Activated T-helper 1 cell treated with Interleukin-2 at 50 U/mL for 16 hours (primary cell): ENCODE measurements at places on chromosomes 2 and 18.

- DNase-seq, result no peak
Observed at GRCh38 chr18:54932472-54932871, 26.8 kb downstream of the CCDC68 start.

DNA sequence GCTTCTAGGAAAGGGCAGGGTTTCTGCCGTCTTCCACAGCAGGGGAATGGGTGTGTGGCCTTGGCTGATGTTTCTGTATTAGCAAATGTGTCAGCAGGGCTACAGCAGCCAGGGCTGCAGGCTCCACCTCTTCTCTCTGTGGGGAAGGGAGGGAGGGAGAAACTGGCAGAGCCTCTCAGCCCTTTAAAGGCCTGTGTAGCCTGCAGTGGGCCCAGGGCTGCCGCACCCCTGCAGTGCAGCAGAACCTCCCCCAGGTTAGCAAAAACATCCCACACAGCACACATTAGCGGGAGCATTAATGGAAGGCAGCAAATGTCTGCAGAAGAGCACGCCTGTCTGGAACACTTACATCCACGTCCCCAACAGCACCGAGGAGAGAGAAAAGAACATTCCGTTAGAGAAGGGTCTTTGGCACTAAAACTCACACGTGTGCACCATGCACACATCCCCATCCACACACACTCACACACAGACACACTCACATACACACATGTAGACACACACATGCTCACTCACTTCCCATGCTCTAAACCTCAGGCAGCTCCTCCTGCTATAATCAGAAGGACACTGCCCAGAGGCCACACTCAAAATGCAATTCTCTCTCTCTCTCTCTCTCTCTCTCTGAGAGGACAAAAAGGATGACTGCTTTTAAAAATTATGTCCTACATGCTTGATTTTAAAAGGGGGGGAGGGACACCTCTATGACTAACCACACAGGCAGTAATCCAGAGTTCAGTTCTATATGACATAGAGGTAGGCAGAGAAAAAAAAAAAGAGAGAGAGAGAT, 24.1 kb downstream of the MRPL35 start:
- DNase-seq, result no peak

GRCh38 chr2:71612581-71613402, 159.4 kb downstream of the DYSF start:
- DNase-seq, result no peak

GRCh38 chr2:133579274-133579673, 11.0 kb upstream of the NCKAP5 start:
- no peak for DNase-seq

- DNase-seq, result no peak
Observed at GRCh38 chr2:190535121-190535439, 558 bp upstream of the NEMP2 start.

- DNase-seq, result no peak
Observed at GRCh38 chr2:225006730-225007129, 35.5 kb downstream of the DOCK10 start.

DNA sequence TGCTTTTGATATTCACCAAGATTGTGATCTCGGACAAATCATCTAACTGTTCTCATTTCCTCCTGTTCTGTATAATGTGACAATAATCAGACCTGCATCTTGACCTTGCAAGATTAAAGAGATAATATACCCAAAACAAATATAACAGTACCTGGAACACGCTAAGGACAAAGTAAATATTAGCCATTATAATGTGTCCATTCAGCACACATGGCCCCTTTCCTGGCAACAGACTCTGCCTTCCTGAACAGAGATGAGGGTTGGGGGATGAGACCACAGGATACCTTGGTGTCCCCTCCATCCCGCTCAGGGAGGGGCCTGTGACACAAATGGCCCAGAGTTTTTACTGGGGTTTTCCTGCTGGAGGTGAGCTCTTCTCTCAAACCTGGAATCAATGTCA, 143.4 kb upstream of the SERPINE2 start:
- DNase-seq, result no peak

GRCh38 chr2:178530131-178530530, 49.9 kb downstream of the PLEKHA3 start:
- DNase-seq, result no peak

- DNase-seq, result no peak
Observed at GRCh38 chr18:21943456-21943855, 202.9 kb downstream of the MIB1 start.

GRCh38 chr2:120511947-120512710, 166.2 kb downstream of the INHBB start:
- DNase-seq, result no peak

GRCh38 chr2:238688193-238689153, 159.4 kb upstream of the TWIST2 start:
- DNase-seq, result no peak

- DNase-seq, result no peak
Observed at GRCh38 chr2:174522553-174522952, 35.7 kb upstream of the GPR155 start.

- DNase-seq, result no peak
Observed at GRCh38 chr2:10957391-10957790, 45.7 kb downstream of the KCNF1 start.

- no peak for DNase-seq
Observed at GRCh38 chr2:202669841-202670240, 35.1 kb downstream of the FAM117B start.

DNA sequence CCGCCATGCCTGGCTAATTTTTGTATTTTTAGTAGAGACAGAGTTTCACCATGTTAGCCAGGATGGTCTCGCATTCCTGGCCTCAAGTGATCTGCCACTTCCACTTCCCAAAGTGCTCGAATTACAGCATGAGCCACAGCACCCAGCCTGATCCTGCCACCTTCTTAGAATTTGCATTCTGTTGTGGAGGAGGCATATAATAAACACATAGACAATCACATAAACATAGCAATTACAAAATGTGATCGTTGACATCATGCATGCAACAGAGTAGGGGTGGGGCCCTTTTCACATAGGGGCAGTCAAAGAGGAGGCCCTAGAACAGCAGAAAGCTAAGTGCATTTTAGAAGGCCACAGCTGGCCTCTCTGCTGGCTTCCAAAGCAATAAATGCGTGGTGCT, 39.9 kb upstream of the TSPYL6 start:
- DNase-seq, result no peak

- no peak for DNase-seq
Observed at GRCh38 chr2:84701880-84702279, 179.0 kb downstream of the TRABD2A start.

DNA sequence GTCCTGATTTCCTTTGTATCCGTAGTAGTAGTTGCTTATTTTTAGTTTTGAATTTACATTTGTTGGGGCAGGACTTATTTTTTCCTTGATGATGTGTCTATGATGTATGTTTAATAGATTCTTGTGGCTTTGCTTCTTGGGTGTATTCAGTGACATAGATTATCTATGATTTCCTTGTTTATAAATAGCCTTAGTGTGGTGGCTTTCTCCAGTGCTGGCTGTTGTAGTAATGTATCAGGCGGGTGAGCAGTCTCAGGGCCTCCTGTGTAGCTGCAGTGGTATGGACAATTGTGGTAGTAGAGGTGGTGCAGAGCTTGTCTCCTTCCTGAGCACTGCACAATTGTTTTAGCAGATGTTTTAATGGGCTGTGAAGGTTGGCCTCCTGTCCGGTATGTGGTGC, 60.5 kb downstream of the SMCHD1 start:
- no peak for DNase-seq

- DNase-seq, result no peak
Observed at GRCh38 chr18:65946777-65947176, 196.0 kb downstream of the CDH7 start.

GRCh38 chr2:218312267-218312756, 20.0 kb upstream of the TMBIM1 start:
- no peak for DNase-seq

DNA sequence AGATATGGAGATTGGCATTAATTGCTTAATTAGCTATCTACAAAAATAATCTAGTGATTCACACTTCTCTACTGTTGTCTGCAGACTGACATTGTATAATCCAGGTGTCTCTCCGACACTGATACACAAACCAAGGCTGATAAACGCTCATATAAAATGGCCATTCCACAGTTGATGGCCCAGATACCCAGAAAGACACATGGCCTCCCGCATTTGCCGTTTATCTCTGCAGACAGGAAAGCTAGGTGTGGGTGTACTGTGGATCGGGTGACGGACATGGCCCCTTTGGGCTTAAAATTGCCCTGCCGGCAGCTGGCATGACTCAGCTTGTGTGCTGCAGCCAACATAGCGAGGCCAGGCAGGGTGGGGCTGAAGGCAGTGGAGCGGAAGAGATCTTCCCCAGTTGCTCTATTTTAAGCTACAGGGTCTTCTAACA, 18.5 kb downstream of the PMAIP1 start:
- no peak for DNase-seq

GRCh38 chr18:25349926-25350487, 2.0 kb downstream of the ZNF521 start:
- no peak for DNase-seq

- DNase-seq, result no peak
Observed at GRCh38 chr2:214631406-214631805, 178.1 kb downstream of the BARD1 start.

DNA sequence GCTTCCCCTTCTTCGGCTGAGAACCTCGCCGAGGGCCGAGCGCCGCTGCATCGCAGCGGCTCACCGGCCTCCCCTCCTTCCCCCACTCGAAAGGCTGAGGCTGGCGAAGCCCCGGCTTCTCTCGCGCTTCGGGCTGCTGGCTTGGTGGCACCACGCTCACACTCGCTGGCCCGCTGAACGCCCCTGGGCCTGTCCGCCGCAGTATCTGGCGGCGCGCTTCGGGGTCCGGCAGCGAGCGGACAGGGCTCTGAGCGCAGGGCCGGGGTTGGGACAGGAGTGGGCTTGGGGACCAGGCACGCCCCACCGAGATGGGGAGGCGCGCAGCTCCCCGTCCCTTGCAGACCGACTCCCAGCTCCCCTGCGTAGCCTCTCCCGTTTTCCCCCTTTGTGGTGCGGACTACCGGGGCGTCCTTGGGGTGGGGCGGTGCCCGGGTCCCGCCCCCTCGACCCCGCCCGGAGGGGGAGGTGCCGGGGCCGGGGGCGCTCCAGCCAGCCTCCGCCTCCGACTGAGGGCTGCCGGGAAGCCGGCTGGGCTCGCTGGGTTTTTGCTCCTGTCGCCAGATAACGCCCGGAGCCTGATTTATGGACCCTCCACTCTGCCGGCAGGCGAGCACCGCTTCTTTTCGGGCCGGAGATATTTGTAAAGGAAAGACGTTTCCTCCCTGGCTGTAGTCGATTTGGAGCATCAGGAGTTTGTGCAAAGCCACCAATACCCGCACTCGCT, 3.8 kb downstream of the GBX2 start:
- no peak for DNase-seq

DNA sequence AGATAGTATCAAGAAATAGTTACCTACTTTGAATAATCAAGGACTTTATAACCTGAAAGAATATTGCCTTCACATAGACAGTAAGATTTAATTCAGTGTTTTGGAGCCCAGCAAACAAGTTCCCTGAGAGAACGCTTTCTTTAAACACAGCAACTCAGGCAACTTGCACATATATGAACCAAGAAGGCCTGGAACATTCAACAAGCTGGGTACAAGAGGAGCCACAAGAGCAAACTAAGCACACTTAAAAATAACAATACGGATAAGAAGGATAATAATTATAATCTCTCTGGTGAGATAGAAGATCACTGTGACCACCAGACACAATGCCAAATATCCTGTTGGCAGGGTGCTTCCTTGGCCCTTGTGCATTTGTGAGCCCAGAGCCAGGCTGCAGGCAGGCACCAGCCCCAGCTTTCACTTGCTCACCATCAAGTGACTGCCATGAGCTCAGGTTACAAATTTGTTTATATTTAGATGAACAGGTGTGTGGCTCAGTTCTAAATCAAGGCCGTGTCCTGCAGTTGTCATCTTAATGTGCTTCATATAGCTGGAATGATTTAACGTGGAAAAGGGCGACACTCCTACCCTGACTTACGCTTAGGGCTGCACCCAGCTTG, 446.6 kb downstream of the IRS1 start:
- DNase-seq, result no peak

DNA sequence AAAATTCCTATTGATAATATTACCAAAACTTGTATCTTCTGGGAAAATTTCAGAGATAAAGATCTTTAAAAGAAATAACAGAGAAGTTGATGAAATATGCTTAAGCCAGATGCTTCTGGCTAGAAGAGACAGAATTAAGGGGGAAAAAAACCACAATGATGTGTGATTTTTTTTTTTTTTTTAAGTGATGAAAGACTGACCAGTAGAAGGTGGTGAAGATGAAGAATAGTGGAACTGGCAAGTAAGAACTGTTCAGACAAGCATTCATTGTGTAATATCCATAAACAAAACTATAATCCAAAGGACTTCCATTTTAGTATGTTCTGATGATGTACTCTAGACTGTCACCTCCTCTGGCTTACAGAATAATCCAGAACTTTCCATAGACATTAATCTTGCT, 89.8 kb downstream of the INO80D start:
- no peak for DNase-seq

- DNase-seq, result no peak
Observed at GRCh38 chr2:163984986-163985385, 249.2 kb upstream of the FIGN start.

- no peak for DNase-seq
Observed at GRCh38 chr2:44131177-44131576, 37.5 kb upstream of the PPM1B start.

DNA sequence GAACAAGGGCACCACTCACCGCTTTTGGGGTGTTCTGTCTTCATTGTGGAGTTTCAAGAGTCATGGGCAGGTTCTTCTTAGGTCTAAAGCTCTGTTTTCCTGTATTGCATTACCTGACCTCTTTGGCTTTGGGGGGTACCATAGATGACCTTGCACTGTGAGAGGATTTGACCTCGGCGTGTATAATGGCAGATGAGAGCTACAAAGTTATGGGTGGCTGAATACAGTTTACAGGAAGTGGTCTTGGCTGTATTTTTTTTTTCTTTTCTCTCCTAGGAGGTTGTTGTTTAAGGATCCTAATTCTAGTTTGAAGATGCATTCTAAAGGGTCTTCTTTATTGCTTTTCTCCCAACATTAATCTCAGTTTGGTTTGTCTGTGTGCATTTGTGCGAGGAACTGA, 11.5 kb downstream of the GAL3ST2 start:
- no peak for DNase-seq

DNA sequence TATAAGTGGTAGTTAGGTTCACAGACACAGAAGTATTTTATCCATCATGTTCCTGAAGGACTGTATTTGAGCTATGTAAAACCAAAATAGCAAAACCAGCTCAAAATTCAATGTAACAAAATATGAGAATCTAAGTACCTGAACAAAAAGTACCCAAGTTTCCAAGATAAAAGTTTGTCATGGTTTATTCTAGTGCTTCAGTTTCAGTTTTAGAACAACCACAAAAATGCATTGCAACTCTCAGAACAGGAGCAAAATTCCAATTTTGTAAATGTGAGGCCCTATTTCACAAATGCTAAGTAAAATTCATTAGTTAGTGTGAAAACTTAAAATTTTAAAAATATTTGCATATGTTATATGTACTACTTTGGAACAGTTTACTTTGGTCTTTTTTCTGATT, 5.0 kb upstream of the ALPK2 start:
- DNase-seq, result no peak

GRCh38 chr2:99487906-99488305, 1.9 kb downstream of the REV1 start:
- no peak for DNase-seq

DNA sequence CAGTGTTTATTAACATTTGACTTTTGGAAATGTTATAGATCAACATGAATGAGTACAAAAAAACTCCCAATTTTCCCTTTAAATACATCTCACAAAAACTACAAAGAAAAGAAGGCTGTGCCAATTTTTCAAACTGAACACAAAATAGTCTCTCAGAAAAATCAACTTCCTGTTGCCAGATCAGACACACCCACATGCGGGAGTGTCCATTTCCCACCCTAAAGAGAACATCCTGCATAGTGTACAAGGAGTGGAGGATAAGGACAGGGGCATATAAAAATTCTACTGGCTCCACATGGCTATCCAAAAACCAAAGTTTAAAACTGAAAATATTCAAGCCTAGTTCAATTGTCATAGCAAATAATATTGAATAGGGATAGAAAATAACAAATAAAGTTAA, 165.3 kb downstream of the ATAD2B start:
- DNase-seq, result no peak
